Heart left ventricle (tissue), 16 donors: ENCODE measurements at places on chromosomes 11 and 22.

DNA sequence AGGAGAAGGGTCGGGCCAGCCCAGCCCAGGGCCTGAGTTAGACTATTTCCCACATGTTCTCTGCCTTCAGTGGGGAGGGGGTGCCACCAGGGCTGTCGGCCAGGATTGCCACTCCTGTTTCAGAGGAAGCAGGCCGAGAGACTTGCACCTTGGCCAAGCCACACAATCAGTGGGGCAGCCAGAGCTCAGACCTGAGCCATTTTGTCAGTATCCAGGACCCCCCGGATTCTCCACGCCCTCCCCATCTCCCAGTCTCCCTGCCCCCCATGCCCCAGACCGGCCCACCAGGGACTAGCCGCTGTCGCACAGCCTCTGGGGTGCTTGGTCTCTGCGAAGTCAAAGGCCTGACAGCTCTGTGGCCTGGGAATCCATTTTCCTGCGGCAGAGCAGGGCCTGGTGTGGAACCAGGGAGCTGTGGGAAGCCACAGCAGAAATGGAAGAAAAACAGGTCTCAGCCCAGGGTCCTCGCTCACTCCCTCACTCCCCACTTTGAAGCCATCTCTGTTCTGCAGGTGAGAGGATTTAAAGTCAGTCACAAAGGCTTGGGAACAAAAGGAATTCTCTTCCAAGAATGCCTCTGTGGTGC lies 25.5 kb upstream of the MGAT3 start:
- no peak for DNase-seq

DNA sequence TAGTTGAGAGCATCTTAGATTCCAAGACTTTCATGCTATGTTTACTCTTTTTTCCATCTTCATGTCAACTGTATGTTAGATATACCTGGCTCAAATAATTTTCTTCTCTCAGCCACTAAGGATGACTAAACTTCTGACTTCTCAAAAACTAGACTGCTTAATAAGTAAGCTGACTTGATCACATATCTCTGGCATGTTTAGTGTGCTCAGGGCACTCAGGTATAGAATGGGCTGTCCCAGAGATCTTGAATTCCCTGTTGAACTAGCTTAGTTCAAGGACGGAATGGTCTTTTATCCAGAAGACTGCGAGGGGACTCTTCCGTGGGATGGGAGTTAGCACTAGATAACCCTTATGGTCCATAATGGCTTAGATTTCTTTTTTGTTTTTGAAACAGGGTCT lies 13.0 kb downstream of the NEU3 start:
- DNase-seq, result no peak

DNA sequence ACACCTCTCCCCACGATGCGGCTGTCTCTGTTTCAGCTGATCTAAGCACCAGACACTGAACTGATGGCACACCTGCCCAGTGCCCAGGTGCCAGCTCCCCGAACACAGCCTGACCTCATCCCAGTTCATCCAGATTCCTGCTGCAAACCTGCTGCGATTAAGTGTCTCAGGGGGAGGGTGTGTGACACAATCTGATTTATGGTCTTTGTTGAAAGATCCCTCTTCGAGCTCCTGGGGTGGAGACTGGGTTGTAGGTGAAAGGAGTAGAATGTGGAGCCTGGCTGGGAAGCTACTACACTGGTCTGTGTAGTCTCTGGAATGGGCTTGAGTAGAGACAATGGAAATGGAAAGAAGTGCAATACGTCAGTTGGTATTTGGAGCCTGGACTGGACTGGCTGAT lies 390.3 kb downstream of the SHANK2 start:
- DNase-seq, result no peak

DNA sequence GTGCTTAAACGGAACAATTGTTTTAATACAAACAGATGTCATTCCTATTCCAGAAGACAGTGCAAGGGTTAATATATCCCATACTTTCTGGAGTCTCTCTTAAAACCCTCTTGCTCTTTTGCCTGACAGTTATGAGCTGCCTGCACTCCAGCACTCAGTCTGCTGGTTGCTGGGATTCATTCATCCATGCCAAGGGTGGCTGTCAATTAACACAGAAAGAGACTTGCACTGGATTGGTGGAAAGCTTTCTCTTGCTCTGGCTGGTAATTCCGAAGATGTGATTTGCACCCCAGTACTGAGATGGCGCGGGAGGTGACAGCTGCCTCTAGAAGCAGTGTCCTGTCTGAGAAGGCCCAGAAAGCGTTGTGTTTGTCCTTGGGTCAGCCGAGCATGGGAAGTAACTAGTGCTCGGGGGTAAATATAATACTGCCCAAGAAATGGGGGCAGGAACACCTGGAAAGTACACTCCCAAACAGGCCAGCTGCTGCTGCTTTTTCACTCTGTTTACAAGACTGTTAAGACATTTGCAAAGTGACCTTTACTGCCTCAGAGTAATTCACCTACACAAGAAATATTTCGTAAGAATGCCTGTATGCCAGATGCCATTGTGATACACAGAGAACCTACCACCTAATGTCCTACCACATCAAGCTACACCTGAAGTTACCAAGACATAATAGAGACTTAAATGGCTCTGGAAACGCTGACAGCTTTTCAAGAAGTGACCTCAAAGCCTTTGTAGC lies 20.5 kb downstream of the SCUBE2 start:
- DNase-seq, result no peak

- DNase-seq, result no peak
Observed at GRCh38 chr22:32024796-32025195, 18.3 kb upstream of the SLC5A1 start.

DNA sequence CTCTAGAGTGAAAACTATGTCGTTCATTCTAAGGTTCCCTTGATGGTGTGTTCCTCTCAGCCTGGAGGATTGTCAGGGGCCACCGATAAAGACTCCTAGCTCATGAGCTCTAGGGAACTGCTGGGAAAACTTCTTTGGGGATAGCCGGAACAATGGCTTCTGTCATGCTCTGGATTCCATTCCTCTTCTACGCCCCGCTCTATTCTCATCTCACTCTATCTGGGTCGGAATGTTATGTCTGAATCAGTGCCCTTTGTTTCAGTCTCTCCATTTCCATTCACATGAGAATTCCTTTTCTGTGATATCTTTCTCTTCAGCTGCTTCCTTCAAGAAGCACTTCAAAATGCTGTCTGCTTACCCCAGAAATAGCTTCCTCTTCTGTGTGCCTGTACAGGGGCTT lies 16.9 kb upstream of the SLCO2B1 start:
- DNase-seq, result no peak

DNA sequence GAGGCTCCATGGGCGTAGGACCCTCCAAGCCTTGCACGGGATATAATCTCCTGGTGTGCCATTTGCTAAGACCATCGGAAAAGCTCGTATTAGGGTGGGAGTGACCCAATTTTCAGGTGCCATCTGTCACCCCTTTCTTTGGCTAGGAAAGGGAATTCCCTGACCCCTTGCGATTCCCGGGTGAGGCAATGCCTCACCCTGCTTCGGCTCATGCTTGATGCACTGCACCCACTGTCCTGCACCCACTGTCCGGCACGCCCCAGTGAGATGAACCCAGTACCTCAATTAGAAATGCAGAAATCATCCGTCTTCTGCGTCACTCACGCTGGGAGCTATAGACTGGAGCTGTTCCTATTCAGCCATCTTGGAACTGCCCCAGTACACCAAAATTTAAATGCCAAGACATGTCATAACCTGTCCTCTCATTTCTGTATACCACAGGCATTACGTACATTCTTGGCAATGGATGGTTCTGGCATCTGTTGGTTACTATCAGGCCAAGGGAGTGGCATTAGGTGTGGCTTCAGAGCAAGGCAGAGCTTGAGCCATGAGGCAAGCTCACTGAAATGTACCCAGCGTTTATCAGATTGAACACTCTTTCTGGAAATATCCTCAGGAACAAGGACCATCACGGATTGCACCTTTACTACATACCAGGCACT lies 95.4 kb upstream of the GALNT18 start:
- DNase-seq, result no peak

- DNase-seq, result peak; percentile 99
Observed at GRCh38 chr11:65857853-65858680, at the start of gene CFL1. Gene CFL1, minus strand, starts transcription at chr11:65858180. Its CDS starts 81 bp downstream, at chr11:65858099.

DNA sequence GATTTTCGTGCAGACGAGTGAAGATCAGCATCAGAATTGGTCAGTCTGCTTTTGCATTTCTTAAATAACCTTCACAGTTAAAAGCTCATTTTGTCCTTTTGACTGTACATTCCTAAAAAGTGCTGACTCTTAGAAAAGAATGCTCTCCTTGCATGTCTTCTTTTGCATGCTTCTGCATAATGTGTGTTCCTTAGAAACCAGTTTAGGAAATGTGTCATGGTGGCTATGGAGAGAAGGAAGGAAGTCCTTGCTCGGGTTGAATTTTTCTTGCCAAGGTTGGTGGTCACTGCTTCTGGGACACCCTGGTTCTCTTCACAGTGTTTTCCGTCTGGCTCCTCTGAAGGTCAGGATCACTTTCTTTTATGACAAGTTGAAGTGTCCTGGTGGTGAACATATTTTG lies 6.8 kb downstream of the AP2A2 start:
- DNase-seq, result no peak

- no peak for DNase-seq
Observed at GRCh38 chr11:77470504-77470903, 3.4 kb downstream of the PAK1 start.

DNA sequence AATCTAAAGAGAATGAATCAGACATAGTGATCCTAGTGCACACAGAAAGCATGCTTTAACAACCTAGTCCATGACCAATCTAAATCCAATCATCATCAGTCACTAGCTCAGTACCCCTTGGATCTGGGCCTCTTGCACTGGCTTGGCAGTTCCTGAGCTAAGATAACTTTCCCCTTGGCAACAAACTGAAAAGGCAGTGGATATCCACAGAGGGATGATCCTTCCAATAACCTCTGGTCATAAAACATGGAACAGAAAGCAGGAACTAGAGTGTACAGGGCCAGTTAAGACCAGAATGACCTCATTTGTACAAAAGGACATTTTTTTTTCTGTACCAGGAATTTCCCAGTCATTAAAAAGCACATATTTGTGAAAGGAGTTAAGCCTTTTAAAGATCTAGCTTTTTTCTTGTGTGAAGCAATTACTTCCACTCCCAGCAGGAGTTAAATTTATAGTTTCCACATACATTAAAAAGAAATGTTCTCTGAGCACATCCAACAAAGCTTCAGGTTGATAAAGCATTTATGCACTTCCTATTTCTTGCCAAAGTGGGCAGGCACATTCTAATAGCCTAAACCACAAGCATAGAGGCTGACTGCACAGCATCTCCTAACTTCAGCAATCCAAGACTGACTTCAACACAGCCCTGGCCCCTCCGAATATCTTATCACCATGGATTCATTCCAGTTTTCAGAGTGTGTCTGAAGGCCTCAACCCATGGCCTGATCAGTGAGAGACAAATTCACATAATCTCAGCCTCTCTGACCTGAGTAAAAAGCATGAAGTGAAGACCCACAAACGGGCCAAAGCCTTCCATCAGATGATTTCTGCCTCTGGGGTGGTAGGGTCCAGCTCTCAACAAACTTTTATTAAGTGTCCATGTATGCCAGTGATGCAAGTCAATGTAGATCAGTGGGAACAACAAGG lies 29.9 kb downstream of the GUCY1A2 start:
- no peak for DNase-seq

DNA sequence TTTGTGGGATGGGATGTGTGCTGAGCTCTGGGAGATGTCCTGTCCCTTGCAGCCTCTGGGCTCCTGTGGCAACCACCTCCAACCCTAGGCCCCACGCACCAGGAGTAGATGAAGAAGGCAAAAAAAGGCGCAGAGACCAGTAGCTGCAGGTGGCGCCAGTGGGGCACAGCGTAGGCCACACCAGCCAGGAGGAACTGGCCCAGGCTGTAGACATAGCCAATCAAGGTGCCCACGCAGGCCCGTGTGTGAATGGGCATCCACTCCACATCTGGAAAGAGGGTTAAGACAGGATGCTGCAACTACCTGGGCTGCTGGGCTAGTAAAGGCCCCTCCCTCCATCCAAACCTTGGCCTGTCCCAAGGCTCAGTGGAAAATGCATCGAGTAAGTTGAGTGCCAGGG lies 3.0 kb downstream of the SLC22A6 start:
- DNase-seq, result no peak

DNA sequence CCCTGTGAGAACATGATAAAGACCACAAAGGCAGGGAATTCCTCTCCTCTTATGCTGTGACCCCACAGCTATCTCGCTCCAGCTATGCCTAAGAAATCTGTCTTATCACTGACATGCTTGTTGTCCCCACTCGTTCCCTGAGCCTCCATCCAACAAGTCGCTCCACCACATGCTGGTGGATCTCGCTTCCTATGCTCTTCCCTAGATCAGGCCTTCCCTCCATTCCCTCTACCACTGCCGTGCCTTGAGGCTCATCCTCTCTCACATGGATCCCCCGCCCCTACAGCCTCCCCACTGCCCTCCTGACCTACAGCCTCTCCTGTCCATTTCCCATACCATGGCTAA lies 1.4 kb upstream of the DGAT2 start:
- DNase-seq, result no peak

GRCh38 chr11:70315716-70316115 lies 45.2 kb downstream of the PPFIA1 start:
- DNase-seq, result no peak

- DNase-seq, result no peak
Observed at GRCh38 chr11:44507896-44508445, 57.5 kb upstream of the CD82 start.

DNA sequence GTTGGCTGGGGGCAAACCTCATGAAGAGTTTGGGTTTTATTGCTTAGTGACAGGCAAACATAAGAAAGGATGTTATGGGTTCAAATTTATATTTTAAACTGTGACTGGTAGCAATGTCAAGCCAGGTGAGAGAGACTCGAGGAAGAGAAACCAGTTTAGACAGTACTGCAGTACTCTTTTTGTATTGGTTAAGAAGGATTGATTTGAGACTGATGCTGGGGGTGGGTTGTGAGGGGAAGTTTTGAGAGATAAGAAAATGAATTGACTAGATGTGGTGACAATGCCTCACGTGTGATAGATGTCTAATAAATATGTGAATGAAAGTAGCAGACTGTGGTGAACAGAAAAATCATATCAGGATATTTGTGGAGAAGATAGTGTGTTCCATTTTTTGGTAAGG lies 142.4 kb downstream of the DDX10 start:
- DNase-seq, result no peak

- DNase-seq, result no peak
Observed at GRCh38 chr22:17472932-17473331, 90.4 kb upstream of the SLC25A18 start.

DNA sequence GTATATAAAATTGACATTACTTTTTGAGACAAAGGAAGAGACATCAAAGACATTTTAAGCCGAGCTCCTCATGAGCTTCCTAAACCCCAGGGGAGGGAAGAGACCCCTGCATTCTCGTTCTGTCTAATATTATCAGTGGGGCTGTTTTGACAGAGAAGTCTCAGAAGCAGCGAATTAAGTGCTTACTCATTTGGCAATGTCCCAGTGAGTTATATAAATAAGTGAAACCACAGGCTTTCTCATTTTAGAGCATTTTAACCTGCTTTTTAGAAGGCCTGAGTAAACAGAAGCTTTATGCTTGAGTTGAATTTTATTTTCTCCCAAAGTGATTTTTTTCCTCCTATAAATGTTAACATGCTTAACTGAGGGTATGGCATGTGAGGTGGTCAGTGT lies 23.2 kb upstream of the C1QTNF4 start:
- DNase-seq, result no peak

- DNase-seq, result no peak
Observed at GRCh38 chr22:16387088-16387487, 205.5 kb downstream of the CCT8L2 start.
